ENCODE measurements at places on chromosomes 6 and 20. TPM values are rescaled to one million over a fixed set of nuclear protein-coding genes. Genes with fewer than 3 reads are reported as not detected.

- DNase-seq = no peak
These were observed 83.1 kb downstream of the CNBD2 start for GRCh38 chr20:36051318-36052116.

DNA sequence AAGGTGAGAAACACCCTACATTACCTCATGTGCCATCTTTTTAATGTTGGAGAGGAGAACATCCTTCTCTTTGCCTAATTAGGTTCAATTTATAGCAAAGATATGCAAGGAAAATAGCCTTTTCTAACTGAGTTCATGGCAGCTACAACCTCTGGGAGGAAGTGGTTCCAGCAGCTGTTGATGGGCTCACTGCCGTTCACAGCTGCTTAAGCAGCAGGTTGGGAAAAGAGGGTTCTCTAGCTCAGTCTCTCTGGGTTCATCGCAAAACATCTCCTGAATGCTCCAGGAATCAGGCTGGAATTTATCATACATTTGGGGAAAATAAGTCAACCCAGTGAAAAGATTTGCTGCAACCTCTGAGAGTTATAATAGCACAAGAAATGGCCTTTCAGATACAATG is 115.1 kb downstream of the UNC5CL start:
- DNase-seq = no peak

DNA sequence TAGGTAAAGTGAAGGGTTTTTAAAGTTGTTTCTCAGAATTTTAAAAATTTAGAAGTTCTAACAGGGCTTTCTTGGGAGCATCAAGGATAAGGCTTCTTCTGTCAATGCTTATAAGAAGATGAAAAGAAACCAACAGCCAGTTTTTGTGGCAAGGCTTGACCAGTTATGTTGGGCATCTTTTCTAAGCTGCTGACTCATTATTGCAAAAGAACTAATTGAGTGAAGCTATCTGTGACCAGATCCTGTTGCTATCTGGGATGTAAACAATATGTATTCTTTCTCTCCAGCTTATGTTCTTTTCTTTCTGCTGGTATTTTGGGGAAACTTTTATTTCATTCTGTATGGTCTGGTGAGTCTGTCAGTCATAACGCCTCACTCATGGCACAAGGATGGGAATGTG is 643.8 kb downstream of the HDGFL1 start:
- no peak for DNase-seq

DNA sequence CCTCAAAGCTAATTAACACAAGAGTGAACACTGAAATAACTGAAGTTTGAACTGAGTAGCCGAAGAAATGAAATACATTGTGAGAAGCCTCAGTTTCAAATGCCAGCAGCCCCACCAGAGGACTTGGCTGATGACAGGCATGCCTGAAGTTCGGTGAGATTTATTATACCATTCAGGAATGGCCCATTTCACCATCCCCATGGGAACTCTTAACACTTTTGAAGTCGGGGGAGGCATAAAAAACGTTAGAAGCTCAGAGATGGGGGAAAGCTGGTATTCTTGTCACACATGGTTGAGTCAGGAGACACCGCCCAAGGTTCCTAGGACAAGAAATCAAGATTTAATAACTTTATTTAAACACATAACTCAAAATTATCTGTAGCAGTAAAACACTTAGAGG is 17.6 kb upstream of the SLC22A3 start:
- DNase-seq = no peak

GRCh38 chr6:108941859-108942258 is 93.6 kb downstream of the ARMC2 start:
- no peak for DNase-seq

DNA sequence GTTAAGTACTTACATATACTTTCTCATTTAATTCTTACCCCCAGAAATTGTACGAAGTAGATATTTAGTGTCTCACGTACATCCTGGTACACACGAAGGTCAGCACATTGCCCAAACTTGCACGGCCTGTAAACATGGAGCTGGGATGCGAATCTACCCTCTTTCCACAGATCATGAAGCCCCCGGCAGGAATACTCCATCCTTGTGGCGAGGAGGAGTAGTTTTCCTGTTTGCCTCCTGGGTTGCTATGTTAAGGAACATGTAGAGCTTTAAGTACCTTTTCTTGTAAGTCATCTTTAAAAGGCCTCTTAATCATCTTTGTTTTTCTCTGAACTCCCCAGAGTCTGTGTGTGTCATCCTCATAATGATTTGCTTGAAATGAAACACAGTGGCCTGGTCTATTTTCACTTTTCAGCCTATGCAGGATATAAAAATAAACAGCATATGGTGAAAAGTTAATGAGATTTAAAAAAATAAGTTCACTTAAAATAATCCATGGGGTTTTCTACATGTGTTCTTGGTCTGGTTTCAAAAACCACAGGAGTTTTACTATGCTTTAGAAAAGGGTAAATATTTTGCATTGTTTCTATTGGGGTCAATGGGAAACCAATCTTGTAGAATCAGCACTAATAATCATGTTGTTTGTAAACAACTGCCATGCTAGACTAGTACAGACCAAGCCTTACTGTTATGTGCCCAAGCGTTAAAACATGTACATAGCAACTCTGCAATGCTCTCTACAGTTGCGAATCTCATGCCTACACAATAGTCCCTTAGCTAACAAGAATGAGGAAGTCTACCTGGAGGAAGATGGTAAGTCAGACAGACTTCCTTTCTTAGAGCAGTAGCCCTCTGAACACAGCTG is 9.3 kb upstream of the ARID1B start:
- no peak for DNase-seq

- DNase-seq = no peak
These were observed 194.9 kb upstream of the STXBP5 start for GRCh38 chr6:147009358-147009757.

DNA sequence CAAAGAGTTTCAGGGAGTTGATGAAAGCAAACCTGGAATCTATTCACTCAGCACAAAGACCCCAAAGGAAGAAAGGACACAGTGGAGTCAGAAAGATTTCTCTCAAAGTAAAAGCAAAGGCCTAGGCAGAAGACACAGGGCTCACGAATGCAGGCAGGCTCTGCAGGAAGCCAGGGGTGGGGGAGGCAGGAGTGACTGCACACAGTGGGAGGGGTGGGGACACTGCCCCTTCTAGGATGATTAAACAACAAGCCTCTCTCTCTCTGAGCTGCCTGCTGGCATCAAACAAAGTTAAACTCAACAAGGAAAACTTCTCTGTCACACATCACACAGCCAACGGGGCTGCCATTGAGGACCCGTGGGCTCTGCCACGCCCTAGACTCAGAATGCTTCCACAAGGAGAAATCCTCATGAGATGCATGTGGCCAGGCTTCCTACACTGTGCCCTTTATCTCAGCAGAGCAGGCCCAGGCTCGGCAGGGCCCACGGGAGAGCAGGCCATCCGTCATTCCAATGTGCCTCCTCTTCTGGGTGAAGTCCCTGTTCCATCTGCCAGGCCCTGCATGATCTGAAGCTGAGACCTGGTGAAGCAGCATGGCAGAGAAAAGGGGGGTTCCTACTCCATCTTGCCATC is 70.1 kb downstream of the RAMACL start:
- no peak for DNase-seq

GRCh38 chr20:36493051-36493800 is 48.1 kb upstream of the MYL9 start:
- DNase-seq = no peak

DNA sequence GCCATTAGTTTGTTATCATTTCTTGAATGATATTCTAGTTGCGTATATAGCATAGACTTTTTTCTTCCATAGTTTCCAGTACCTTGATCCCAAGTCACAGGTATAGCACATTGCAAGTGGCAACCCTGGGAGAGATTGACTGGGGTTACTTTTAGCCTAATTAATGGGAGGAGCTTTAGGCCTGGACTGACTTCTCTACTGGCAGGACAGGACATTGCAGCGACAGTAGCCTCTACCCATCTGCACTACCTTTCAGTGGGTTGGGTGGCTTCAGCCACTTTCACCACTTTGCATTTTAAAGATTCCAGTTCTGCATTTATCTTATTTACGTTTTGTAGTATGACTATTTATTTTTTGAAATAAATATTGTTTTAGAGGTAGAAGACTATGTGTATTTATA is 320.3 kb downstream of the RIMS1 start:
- DNase-seq = no peak

- no peak for DNase-seq
These were observed 131.4 kb upstream of the TRAF3IP2 start for GRCh38 chr6:111737065-111737521.

GRCh38 chr6:67694127-67694526 is 941.0 kb upstream of the ADGRB3 start:
- no peak for DNase-seq

- peak; percentile 23 for DNase-seq
These were observed 466.9 kb upstream of the NRSN1 start for GRCh38 chr6:23659125-23659524.

- DNase-seq = no peak
These were observed 609.3 kb upstream of the ADGRB3 start for GRCh38 chr6:68025764-68026163.

DNA sequence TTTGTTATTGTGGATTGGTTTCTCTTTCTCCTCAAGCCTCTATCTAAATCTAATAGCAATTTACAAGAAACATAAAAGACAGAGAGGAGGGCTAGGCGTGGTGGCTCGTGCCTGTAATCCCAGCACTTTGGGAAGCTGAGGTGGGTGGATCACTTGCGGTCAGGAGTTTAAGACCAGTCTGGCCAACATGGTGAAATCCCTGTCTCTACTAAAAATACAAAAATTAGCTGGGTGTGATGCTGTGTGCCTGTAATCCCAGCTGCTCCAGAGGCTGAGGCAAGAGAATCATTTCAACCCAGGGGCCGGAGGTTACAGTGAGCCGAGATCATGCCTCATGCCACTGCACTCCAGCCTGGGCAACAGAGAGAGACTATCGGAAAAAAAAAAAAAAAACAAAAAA is 46.6 kb downstream of the SLC2A12 start:
- DNase-seq = no peak

DNA sequence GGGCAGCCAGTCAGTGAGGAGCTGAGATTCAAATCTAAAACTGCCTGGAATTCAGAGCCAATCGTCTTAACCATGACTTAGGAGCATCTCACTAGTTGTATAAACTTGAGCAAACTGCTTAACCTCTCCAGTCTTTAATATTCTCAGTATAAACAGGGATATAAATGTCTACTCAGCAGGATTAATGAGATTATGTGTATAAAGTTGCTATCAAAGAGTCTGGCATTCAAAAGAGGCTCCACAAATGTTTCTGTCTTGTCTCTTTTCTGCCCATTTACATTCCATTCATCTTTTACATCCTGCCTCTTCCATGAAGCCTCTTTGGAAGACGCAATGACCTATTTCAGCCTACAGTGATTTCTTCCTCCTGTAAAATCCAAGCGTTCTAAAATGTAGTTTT is 66.9 kb downstream of the BLOC1S5 start:
- no peak for DNase-seq

DNA sequence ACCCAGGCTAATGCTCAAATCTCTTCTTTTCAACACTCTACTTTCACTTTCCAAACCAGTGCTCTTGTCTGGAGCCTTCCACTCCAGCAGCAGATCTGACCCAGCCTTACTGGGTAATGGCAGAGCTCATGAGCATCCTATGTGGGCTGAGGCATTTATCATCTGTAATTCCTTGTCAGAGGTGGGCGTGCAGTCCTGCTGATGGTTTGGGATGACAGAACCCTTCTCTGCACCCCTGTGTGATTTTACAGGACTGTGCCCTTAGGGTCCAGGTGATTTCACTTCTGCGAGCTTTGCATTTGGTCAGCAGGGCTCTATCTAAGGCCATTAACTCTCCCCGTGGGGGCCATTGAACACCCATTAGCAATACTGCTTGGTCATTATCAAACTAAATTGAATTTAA is 55.4 kb downstream of the LAMA4 start:
- DNase-seq = no peak

- no peak for DNase-seq
These were observed 182.8 kb downstream of the TBXT start for GRCh38 chr6:165984729-165985275.

DNA sequence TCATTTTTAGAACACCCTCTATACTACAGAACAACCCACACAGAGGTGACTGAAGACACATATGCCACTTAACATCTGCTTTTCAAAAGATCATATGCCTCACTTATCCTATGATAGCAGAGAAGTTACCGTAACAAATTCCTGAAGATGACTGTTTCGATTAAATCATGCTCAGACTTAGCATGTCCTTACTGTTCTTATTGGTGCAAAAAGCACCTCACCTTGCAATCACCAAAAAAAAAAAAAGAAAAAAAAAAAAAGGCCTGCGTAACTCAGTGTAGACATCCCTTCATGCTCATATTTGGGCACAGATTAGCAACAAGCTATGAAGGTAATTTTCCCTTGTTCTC is 17.7 kb upstream of the DST start:
- DNase-seq = no peak

DNA sequence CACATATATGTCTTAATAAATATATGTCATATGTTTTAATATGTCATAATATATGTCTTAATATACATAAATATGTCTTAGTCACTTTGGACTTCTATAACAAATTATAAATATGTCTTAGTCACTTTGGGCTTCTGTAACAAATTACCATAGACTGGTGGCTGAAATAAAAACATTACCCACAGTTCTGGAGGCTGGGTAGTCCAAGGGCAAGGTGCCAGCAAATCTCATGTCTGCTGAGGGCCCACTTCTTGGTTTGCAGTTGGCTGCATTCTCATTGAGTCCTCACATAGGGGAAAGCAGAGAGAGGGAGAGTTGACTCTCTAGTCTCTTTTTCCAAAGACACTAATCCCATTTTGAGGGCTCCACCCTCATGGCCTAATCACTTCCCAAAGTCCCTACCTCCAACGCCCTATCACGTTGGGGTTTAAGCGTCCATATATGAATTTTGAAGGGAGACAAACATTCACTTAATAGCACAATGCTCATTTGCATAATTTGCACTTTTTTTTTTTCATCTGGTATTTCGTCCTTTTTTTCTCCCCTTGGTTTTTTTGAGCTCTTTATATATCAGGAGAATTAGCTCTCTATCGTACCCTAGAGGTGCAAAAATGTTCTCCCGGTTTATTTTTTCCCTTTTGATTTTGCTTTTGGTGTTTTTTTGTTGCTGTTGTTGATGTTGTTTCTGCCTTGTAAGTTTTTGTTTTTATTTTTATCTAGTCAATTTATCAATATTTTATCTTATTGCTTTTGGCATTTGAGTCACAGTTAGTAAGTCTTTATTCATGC is 266.4 kb downstream of the PLCB1 start:
- no peak for DNase-seq

GRCh38 chr6:1591243-1591642 is 18.5 kb upstream of the FOXC1 start:
- DNase-seq = no peak

- no peak for DNase-seq
These were observed 21.5 kb downstream of the COL9A3 start for GRCh38 chr20:62838128-62838891.

GRCh38 chr6:47203266-47203937 is 106.3 kb downstream of the TNFRSF21 start:
- DNase-seq = no peak

GRCh38 chr20:10864076-10864672 is 190.4 kb upstream of the JAG1 start:
- DNase-seq = peak; percentile 37

- no peak for DNase-seq
These were observed 35.6 kb downstream of the RBM38 start for GRCh38 chr20:57426831-57427230.

- peak; percentile 32 for DNase-seq
These were observed 25.3 kb downstream of the TBC1D7 start for GRCh38 chr6:13302751-13303667.

MICAL1 gene
- 71.7 TPM for polyA plus RNA-seq

POM121L2 gene
- not detected for polyA plus RNA-seq

NTSR1 gene
- 0.10 TPM for polyA plus RNA-seq

PPP1R18 gene
- 41.8 TPM for polyA plus RNA-seq

CDH22 gene
- polyA plus RNA-seq = 0.35 TPM

RNGTT gene
- polyA plus RNA-seq = 10.5 TPM

PANK2 gene
- polyA plus RNA-seq = 32.7 TPM

CUTA gene
- polyA plus RNA-seq = 153 TPM

CD24 gene
- polyA plus RNA-seq = 7.0 TPM

HLA-C gene
- 69.3 TPM for polyA plus RNA-seq

CYP21A2 gene
- 1.8 TPM for polyA plus RNA-seq
